ENCODE measurements at places on chromosomes 1 and 21.
A peak's percentile ranks its signal among the peaks of the same experiment; 100 is the strongest.

DNA sequence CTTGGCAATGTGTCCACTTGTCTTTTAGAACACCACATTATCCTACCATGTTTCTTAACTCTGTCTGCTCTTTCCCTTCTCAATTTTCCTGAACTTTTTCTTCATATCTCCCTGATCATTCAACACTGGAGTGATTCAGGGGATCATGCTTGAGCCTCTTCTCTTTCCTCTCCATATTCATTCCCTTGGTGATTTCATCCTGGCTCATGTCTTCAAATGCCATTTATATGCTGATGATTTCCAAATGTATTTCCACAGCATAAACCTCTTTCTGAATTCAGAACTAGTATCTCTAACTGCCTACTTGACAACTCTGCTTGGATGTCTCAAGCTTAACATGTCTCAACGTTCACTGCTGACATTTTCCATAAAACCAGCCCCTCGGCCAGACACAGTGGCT, 8.5 kb upstream of the IVL start:
- DNase-seq: no peak

- peak; percentile 65 for DNase-seq
Observed at GRCh38 chr1:59272507-59272906, 24.4 kb upstream of the FGGY start.

- no peak for DNase-seq
Observed at GRCh38 chr1:114270282-114270681, 116.6 kb upstream of the SYT6 start.

DNA sequence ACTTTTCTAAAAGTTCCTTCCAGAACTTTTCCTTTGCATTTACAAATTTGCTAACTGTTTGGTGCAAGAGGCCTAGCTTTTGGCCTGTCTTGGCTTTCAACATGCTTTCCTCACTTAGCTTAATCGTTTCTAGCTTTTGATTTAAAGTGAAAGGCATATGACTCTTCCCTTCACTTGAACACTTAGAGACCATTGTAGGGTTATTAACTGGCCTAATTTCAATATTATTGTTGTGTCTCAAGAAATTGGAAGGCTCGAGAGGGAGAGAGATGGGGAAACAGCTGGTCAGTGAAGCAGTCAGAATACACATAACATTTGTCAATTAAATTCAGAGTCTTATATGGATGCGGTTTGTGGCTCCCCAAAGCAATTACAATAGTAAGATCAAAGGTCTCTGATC, 63.0 kb upstream of the MPC2 start:
- DNase-seq: no peak

GRCh38 chr1:178020968-178021640, 51.2 kb upstream of the SEC16B start:
- no peak for DNase-seq

DNA sequence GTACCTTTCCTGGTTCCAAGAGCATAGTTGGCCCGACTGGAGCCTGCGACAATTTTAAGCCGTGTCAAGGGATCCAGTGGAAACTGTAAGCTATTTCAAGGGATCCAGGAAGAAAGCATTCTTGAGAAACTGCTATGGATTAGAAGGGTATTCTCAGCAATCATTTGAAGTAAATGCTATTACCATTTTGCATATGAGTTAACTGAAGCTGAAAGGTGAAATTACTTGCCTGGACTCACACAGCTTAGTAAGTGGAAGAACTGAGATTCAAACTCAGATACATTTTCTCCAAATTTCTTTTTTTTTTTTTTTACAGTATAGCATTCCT, 589 bp downstream of the ZNF684 start:
- DNase-seq: no peak

DNA sequence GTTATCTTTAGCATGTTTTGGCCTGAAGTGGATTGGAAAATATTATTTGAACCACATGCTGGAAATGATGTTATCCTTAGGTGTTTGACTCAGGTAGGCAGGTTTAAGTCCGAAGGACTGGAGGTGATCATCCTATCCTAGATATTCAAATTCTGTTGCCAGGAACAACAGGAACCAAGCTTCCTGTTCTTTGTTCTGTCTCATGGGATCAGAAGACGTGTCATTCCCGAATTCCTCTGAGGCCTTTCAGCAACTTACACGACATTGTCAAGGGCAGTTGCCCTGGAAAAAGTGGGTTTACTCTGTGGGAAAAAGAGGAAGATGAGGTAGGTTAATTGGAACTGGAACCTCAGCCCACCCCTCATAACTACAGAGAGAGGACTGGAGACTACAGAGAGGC, 36.6 kb downstream of the SLAMF6 start:
- DNase-seq: no peak

GRCh38 chr1:212488436-212489283, 55.9 kb downstream of the NENF start:
- peak; percentile 94 for DNase-seq

DNA sequence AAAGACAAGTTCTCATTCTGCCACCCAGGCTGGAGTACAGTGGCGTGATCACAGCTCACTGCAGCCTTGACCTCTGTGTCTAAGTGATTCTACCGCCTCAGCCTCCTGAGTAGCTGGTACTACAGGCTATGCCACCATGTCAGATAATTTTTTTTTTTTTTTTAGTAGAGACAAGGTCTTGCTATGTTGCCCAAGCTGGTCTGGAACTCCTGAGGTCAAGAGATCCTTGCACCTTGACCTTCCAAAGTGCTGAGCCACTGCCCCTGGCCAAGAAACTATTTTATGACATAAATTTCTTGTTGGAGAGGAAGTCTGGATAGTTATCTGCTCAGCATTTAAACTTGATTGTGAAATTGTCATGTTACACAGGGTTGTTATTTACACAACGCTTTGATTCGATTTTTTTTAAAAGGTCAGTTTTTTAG, 2.1 kb downstream of the SCCPDH start:
- no peak for DNase-seq

DNA sequence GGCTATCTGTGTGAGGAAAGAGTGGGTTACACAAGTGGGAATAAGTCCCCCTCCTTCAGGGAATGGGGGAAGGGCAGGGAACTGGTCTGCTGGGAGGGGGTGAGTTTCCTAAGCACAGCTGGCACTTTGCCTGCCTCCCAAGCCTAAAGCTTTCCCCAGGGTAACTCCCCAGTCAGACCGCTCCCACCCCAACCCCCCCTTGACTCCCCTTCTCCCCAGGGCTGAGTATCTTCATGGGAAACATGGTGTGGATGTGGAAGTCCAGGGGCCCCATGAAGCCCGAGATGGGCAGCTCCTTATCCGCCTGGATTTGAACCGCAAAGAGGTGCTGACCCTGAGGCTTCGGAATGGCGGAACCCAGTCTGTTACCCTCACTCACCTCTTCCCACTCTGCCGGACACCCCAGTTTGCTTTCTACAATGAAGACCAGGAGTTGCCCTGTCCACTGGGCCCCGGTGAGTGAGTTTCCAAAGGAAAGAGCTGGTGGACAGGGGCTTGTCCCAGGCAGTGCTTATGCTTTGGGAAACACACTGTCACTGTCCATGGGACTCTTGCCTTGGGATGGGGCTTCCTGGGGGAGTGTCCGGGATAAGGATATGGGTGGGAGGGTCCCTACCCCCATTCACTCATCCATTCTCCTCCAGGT, 14.9 kb downstream of the MOV10 start:
- no peak for DNase-seq

DNA sequence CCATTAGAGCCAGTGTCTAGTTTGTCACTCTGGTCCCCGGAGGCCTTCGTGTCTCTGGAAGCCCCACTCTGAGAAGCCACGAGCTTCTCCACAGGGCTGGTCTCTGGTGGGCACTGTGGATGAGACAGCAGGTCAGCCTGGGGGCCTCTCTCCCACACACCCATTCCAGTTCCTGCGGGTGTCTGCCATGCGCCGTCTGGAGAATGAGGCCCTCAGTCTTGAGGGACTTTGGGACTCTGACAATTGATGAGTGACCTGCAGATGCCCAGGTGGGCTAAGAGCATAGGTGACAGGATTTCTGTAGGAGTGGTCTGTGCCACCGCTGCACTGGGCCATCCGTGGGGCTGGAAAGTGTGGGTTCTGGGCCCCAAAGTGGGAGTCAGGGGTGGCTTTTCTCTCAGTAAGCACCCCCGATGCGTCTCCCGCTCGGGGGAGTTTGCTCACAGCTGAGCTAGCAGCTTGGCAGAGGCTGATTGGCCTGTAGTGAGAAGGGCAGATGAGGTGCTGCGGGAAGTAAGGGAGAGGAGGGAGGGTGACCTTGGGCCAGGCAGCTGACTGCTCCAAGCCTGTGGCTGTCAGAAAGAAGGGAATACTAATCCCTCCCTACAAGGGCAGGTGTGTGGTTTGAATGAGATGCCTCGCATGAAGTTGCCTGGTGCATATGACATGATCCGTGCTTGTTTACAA, 26.4 kb downstream of the LHX4 start:
- DNase-seq: no peak

- no peak for DNase-seq
Observed at GRCh38 chr1:239804266-239804665, 287.4 kb upstream of the FMN2 start.

- no peak for DNase-seq
Observed at GRCh38 chr1:5651027-5651410, 341.2 kb downstream of the NPHP4 start.

DNA sequence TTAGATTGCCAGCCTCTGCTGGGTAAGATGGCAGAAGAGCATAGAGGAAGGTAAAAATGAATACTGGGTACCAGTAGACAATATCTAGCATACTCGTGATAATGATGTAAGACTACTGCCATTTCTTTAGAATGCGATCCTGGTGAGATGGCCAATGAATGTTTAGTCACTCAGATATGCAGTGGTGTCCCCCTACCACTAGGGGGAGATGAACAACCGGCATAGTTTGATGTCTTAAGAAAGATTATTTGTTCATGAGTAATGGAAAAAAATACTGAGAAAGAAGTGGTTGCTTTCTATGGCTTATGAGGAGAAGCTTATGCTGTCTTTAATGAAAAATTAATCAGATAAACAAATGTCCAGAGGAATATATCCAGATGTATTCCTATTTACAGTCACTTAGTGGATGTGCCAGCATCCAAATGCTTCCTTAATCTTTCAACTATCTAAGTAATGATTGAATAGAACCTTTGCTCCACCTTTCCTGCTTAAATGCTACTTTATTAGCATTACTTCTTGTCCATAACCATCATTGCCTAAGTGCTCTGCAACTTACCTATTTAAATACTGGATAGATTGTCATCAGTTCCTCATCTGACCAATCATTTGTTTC, 256.6 kb downstream of the ST6GALNAC3 start:
- peak; percentile 76 for DNase-seq

DNA sequence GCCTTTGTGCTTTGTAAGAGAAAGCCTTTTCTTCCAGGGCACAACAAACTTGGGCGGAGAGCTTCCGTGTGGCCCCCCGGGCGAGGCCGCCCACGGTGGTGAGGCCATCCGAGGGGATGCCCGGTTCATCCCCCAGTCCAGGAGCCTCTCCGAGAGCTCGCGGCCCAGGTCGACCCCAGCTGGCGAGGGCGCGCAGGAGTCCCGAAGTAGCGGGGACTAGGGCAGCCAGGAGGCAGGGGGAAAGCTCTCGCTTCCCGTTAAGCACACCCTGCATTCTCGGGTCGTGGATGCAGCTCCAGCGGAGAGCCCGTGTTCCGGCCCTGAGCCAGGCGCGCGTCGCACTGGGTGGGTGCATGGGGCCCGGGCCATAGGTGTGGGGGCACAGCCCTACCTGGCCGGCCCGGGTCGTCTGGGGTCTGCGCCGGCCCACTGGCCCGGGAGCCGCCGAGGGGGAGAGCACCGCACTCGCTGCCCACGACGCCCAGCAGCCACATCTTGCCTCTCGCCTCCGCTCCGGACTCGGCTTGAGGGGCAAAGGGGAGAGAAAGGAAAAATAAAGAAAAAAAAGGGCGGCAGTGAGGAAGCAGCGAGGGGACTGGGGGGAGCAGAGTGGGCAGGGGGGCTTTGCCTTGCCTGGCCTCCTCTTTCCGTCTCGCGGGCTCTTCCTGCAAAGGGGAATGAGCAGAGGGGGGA, 1.8 kb downstream of the RNF220 start:
- DNase-seq: peak; percentile 58

GRCh38 chr1:91059157-91059556, 37.3 kb upstream of the ZNF644 start:
- DNase-seq: no peak

GRCh38 chr1:44270686-44271628, 57.7 kb downstream of the DMAP1 start:
- DNase-seq: no peak

- DNase-seq: no peak
Observed at GRCh38 chr1:185534801-185535200, 199.4 kb upstream of the HMCN1 start.

DNA sequence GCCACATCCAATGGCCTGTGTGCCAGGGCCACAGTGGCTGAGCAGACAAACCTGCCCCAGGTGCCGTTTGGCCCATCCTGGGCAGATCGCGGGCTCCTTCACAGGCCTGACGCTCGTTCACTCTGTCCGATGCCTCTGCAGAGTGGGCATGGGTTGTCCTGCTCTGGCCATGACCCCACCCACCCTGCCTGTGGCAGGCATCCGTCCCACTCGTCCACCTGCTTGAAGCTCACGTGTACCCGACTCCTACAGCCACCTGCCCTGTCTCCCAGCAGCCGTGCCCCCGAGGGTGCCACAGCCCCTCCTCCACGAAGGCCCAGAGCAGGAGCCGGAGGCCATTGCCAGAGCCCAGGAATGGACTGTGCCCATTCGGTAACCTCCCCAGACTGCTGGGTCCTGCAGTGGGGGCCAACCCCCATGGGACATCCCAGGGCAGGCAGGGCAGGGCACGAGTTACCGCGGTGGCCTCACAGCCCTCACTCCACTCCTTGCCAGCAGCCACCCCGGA, 41.9 kb downstream of the TRIM11 start:
- no peak for DNase-seq

GRCh38 chr1:209809611-209810010, 3.7 kb upstream of the IRF6 start:
- no peak for DNase-seq

GRCh38 chr1:246582301-246583055, 16.2 kb downstream of the CNST start:
- DNase-seq: no peak

DNA sequence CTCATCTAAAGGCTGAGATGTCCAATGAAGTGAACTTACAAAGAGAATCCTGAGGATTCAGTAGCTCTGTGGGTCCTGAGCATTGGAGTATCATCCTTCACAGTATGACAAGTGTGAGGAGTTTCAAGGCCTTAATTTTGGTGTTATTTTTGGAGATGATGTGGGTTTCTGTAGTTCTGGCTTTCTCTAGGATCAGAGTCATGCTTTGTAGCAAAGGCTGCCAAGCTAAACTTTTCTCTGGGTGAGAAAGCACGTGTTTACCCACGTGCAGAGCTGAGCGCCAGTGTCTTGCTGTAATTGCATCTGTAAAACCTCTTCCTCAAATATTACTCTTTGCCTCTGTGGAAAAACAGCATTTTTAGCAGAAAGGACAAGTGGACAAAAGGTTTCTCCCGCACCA, 387.8 kb upstream of the LYPLAL1 start:
- DNase-seq: peak; percentile 81

DNA sequence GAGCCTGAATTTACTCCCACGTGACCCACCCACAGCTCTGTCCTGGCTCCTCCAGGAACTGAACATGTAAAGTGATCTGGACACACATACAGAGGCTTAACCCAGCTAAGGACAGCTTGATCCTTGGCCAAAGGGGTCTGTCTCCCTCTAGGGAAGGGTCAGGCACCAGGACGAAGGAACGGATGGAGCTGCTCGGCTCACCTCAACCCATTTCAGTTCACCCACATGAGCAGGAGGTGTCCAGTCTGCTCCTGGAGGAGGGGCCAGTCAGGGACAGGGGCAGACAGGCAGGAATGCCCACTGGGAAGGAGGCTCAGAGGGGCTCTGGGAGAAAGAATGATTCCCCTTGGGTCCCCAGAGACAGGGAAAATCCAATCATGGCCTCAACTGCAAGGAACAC, 567.2 kb downstream of the PTPRU start:
- DNase-seq: no peak

GRCh38 chr1:21586846-21587601, 77.8 kb downstream of the ALPL start:
- peak; percentile 88 for DNase-seq

- DNase-seq: no peak
Observed at GRCh38 chr1:42179900-42180329, 15.4 kb upstream of the GUCA2A start.
